Activated CD4-positive, alpha-beta T cell treated with anti-CD3 and anti-CD28 coated beads, Interleukin-2, Interleukin-6, amounts not matched to agents 100 ng/mL and 50 ng/mL, durations not matched to agents 16 hours and 8 hours (primary cell): ENCODE measurements at places on chromosomes 2 and 18.

- no peak for DNase-seq
These were observed 81.8 kb downstream of the EML6 start for GRCh38 chr2:54805255-54805654.

- DNase-seq = no peak
These were observed 8.6 kb downstream of the KANSL1L start for GRCh38 chr2:210162466-210163124.

GRCh38 chr2:205401511-205401910, 280.8 kb upstream of the NRP2 start:
- DNase-seq = no peak

GRCh38 chr2:105600949-105601794, 143.5 kb upstream of the NCK2 start:
- DNase-seq = no peak

DNA sequence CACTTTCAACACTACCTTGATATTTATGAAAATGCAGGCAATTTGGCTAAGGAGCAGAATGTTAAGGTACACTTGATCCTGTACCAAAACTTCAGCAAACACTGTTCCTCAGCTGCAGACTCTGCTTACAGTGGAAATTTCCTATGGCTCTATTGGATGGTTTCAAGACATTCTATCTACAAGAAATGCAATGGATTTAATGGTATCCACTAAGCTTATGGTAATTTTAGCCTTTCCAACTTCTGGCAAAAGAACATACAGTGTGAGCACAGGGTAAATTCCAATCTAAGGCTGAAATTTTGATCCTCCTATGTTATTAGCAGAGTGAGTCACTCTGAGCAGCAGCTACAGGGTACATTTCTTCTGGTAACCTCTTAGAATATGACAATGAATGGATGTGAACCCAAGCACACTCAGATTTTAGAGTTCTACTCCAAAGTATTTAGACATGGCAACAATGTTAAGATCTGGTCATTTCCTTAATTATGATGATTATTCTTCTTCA, 361.8 kb upstream of the PIK3C3 start:
- no peak for DNase-seq

- no peak for DNase-seq
These were observed 386.3 kb upstream of the CHAC2 start for GRCh38 chr2:53381271-53381670.

- no peak for DNase-seq
These were observed 10.8 kb downstream of the LRRFIP1 start for GRCh38 chr2:237638176-237638575.

GRCh38 chr18:59848002-59848401, 51.8 kb upstream of the PMAIP1 start:
- no peak for DNase-seq

DNA sequence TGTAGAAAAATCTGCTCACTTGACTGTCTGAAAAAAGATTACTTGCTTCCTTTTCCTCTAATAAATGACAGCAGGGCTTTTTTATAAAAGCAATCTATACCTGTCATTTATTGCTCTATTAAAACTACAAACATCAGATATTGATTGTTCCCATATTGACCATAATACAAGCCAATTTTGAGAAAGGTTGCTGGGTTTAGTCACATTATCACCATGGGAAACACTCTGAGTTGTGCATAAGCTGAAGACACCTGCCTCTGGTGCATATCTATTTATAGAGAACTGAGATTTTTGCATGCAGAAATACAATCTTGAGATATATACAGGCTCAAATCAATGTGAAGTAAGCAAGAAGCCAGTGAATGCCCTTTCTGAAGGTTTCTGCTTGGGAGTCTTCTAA, 853.9 kb downstream of the DCC start:
- DNase-seq = no peak

DNA sequence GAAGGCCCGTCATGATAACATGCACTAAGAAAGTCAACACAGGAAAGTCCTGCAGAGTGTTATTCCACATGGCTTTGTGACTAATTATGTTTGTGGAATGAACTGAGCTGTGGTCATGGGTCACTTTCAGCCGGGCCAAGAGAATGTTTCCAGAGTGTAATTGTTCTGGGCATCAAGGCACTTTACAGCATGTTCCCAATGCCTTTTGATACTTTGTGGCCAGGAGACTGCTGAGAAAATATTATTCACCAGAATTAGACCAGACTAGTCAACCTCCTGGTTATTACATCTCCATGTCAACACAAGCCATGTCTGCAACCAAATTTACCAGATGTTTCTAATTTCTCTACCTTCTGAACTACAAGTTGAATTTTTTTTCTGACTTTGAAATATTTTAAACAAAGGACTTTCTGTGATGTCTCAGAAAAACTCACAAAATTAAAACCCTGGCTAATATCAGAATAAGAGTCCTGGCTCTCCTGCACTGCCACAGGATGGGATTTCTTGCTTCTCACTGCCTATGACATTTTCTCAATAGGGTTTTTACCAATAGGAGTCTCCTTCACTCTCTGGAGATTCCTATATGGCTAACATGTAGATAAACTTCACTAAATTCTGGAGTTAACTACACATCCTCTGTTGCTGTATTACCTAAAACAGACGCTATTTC, 90.6 kb upstream of the WDR75 start:
- DNase-seq = no peak

GRCh38 chr2:177175917-177176668, 36.5 kb upstream of the HNRNPA3 start:
- no peak for DNase-seq

- DNase-seq = no peak
These were observed 91.7 kb upstream of the ITGA6 start for GRCh38 chr2:172335736-172336135.

DNA sequence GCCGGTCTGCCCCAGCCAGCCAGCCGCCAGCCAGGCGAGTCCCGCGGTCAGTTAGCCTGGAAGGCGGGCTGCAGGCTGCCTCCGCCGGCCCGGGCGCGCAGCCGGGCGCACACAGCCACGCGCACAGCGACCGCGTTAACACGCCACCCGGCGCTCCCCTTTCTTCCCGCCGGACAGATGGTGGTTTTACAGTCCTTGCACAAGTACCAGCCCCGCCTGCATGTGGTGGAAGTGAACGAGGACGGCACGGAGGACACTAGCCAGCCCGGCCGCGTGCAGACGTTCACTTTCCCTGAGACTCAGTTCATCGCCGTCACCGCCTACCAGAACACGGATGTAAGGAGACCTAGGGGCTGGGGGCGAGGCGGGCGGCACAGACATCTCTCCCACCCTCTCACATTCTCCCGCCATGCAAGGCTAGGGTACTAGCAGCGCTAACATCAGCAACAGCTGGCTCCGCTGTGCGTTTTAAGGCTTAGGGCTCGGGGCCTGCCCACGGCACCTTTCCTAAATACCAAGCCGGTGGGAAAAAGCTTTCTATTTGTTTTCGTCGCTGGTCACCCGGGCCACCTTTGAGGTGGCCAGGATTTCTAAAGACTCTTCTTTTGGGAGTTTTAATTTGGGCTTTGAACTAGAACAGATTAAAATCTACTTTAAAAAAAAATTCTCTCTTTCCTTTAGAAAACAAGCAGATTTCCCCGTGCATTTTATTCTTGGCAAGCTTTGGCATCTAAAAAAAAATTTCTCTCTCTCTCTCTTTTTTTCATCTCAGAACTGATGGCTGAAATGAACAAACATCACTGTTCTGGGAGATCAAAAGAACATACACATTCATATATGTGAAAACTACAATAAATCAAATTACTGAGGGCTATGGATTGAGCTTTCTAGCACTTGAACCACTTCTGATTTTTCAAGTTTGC, 2.9 kb downstream of the TBR1 start:
- no peak for DNase-seq

- no peak for DNase-seq
These were observed 267.2 kb downstream of the EPHA4 start for GRCh38 chr2:221304916-221305315.

DNA sequence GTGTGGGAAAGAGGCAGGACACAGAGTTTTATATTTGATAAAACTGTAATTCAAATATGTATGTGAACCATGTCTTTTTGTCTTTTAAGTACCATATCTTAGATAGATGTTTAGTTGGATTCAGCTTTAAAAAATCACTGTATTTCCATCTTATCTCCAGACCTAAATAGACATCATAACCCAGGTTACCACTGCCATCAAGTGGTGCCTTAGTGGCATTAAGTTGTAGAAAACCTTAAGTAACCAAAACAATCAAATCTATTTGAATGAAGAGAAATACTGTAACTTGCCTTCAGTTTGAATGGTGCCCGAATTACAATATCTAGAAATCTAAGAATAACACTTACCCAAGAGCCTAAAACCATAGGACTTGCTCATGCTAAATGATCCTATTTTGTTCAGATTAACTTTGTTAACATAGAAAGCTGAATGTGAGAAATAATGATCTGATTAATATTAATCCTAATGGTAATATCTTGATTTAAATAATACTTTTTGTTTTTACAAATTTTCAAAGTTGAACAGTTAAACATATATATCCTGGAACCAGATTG, 92.5 kb upstream of the MAP2 start:
- no peak for DNase-seq
